Activated CD4-positive, alpha-beta memory T cell treated with anti-CD3 and anti-CD28 coated beads, Interleukin-2, amount 10 ng/mL, durations not matched to agents 7 days and 5 days (primary cell): ENCODE measurements at places on chromosomes 11 and 22. TPM values are rescaled to one million over a fixed set of nuclear protein-coding genes. Genes with fewer than 3 reads are reported as not detected.

The PLAAT2 gene
- not detected for total RNA-seq

The LARGE2 gene
- total RNA-seq = 1.1 TPM

The NPAS4 gene
- total RNA-seq = 0.20 TPM

The OR5B21 gene
- 0.35 TPM for total RNA-seq

The THY1 gene
- total RNA-seq = 1.3 TPM

The FAM180B gene
- total RNA-seq = 0.15 TPM

The ROM1 gene
- total RNA-seq = 1.6 TPM

The CCDC15 gene
- total RNA-seq = 9.2 TPM

The OR51G2 gene
- total RNA-seq = not detected

- peak; percentile 77 for DNase-seq
- H3K4me3 ChIP-seq = peak overlapping the region; percentile 77
- peaks cover 56% of the 10 kb centered on the region for H3K36me3 ChIP-seq
- peaks cover 56% of the 10 kb centered on the region for H3K4me1 ChIP-seq
- H3K27me3 ChIP-seq = no peaks in the 10 kb centered on the region
- peak overlapping the region; percentile 99 for H3K27ac ChIP-seq
Observed at GRCh38 chr11:121482231-121483129, 29.7 kb upstream of the SORL1-AS1 start.

DNA sequence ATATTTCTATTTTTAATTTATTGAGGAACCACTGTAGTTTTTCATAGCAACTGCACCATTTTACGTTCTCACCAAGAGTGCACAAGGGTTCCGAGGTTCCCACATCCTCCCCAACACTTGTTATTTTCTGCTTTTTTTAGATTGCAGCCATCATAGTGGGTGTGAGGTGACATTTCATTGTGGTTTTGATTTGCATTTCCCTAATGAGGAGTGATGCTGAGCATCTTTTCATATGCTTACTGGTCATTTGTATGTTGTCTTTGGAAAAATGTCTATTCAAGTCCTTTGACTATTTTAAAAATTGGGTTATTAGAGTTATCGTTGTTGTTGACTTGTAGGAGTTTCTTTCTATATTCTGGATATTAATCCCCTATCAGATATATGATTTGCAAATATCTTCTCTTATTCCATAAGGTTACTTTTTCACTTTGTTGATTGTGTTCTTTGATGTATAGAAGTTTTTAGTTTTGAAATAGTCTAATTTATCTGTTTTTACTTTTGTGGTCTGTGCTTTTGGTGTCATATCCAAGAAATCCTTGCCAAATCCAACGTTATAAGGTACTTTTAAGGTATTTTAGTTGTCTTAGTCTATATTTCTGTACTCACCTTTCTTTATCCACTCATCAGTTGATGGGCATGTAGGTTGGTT lies 9.0 kb downstream of the NEAT1 start:
- DNase-seq = peak; percentile 50
- no peaks in the 10 kb centered on the region for H3K27me3 ChIP-seq
- H3K27ac ChIP-seq = peak overlapping the region; percentile 72

DNA sequence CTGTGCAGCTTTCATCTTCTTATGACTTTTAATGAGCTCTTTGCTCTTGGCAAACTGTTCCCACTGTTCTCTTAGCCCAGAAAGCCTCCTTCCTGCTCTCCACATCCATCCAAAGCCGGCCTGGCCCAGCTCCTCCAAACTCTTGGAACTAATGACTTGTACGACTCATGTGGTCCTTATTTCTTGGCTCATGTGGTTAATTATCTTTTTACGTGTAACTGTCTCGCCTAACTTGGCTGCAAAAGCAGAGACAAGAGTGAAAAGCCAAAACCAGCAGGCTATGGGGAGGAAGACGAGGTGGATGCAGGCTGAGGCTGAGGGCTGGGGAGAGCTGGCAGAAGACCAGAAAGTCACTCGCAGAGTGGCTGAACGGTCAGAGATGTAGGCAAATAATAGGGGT lies 5.5 kb downstream of the CSNK2A3 start:
- DNase-seq = no peak
- H3K4me1 ChIP-seq = no peaks in the 10 kb centered on the region
- no peaks in the 10 kb centered on the region for H3K36me3 ChIP-seq
- H3K4me3 ChIP-seq = no peak overlapping the region
- H3K27ac ChIP-seq = no peak overlapping the region
- no peaks in the 10 kb centered on the region for H3K27me3 ChIP-seq

DNA sequence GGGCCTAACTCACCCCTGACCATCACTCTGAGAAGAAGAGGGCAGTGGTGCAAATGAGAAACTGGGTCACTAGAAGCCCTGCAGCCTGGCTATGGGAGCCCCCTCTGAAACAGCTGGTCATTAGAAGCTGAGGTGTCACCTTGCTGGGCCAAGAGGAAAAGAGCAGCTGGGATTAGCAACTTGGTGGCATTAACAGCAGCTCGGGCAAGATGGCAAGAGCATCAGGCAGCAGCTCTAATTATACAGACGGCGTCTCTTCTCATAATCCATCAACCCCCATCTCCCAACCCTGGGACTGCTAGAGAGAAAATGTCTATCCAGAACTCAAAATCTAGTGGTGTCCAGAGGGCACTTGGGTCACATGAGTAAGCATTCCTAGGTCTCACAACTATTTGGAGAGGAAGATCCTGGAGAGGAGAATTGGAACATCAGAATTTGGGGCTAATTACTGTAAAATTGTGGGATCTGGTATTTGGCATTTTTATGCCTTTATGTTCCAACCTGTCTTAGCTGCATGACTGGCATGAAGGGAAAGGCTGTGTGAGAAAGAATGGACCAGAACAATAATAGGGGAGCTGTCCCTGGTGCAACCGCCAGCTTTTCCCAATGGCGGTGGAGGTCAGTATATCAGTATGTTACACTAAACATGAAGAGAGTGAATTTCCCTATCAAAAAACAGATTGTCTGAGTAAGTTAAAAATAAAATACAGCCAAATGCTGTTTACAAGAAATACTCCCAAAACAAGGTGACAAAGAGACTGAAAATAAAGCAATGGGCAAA lies 7.6 kb upstream of the LMO1 start:
- H3K36me3 ChIP-seq = no peaks in the 10 kb centered on the region
- no peak for DNase-seq
- no peak overlapping the region for H3K4me3 ChIP-seq
- H3K4me1 ChIP-seq = peaks cover 2% of the 10 kb centered on the region
- peaks cover 62% of the 10 kb centered on the region for H3K27me3 ChIP-seq

- peaks cover 57% of the 10 kb centered on the region for H3K4me1 ChIP-seq
- peaks cover 40% of the 10 kb centered on the region for H3K36me3 ChIP-seq
- peak overlapping the region; percentile 87 for H3K4me3 ChIP-seq
- DNase-seq = peak; percentile 40
Observed at GRCh38 chr11:63839508-63840355, 822 bp downstream of the MARK2 start.

DNA sequence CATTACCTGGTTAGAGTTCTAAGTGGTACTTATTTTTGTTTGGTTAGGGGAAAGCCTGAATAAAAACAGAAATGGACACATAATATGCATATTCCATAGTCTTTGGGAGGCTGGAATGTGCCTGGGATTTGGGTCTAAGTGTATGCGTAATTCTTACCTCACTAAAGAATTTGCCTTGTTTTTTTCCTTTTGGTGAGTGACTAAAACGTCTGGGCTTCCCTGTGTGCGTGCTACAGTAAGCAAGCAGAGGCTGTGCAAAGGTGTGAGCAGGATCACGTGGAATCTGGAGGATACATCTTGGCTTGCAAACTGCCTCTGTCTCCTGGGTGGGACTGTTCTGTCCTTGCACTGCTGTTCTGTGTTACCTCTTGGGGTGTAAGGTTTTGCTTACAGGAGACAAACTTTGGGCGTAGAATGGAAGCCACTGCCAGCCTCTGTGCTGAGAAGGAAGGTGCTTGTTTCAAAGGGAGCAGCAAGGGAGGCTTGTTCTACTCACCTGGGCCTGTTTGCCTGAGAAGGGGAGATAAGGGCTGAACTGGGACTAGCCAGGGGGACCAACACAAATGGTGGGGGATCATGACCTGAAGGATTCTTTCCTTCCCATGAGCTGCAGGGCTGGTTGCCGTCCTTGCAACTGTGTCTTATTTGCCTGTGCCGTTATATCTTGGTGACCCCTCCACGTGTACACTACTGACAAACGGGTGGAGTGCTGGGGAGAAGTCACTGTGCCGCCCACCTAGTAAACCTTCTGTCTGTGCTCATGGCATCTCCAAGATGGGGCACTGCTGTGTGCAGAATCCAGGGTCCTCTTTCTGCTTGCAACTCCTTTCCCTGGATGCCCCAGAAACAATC lies 4.5 kb downstream of the NEAT1 start:
- H3K36me3 ChIP-seq = peaks cover 84% of the 10 kb centered on the region
- H3K27me3 ChIP-seq = peaks cover 5% of the 10 kb centered on the region
- H3K4me1 ChIP-seq = peaks cover 65% of the 10 kb centered on the region
- peak; percentile 55 for DNase-seq
- H3K27ac ChIP-seq = peak overlapping the region; percentile 99

DNA sequence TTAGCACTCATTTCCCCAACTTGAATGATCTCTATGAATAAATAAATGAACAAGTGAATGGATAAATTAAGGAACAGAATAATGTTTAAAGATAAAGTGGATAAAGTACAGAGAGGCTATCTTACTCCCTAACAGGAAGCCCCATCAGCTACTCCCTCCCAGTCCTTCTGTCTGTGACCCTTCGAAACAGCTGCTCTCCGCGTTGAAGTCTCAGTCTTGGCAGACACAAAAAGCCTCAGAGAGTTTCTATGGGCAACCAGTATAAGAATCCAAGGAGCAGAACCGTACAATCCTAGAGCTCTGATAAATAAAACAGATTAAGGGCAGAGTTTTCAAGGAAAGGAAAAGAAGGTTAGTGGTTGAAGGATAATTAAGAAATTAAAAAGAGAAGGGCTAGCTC lies 35.0 kb downstream of the GUCY1A2 start:
- no peaks in the 10 kb centered on the region for H3K4me1 ChIP-seq
- no peaks in the 10 kb centered on the region for H3K27me3 ChIP-seq
- no peak overlapping the region for H3K4me3 ChIP-seq
- no peaks in the 10 kb centered on the region for H3K36me3 ChIP-seq
- no peak for DNase-seq

GRCh38 chr11:109374441-109374840 lies 47.5 kb upstream of the C11orf87 start:
- DNase-seq = no peak
- no peaks in the 10 kb centered on the region for H3K4me1 ChIP-seq
- no peak overlapping the region for H3K4me3 ChIP-seq
- H3K36me3 ChIP-seq = no peaks in the 10 kb centered on the region
- no peak overlapping the region for H3K27ac ChIP-seq

DNA sequence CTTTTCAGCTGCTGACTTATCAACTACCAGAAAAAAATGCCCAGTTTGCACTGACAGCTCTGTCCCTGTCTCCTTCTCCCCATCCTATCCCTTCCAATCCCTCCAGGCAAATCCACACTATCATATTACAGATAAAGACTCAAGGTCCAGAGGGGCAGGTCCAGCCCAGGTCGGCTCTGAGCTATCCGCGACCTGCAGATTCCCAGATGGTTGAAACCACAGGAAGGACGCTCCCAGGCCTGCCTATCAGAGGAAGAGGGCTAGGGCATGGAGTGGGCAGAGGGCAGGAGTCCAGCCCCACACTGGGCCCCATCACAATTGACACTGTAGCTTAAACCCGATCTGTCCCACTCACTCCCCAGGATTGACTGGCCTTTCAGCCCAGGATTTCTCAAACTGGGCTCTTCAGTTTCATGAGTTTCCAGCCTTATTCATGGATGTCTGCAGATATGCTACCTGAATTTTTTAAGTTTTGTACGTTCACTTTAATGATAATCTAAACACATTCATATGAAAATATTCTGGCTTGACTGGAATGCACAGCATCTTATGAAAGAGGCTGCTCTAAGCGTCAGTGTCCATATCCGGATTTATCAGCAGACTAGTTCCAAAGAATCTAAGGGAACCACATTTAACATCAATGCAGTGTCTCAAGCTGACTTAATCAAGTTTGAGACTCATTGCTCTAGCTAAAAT lies 16.4 kb upstream of the FCHSD2 start:
- no peak overlapping the region for H3K4me3 ChIP-seq
- no peak overlapping the region for H3K27ac ChIP-seq
- no peak for DNase-seq
- H3K4me1 ChIP-seq = peaks cover 28% of the 10 kb centered on the region

DNA sequence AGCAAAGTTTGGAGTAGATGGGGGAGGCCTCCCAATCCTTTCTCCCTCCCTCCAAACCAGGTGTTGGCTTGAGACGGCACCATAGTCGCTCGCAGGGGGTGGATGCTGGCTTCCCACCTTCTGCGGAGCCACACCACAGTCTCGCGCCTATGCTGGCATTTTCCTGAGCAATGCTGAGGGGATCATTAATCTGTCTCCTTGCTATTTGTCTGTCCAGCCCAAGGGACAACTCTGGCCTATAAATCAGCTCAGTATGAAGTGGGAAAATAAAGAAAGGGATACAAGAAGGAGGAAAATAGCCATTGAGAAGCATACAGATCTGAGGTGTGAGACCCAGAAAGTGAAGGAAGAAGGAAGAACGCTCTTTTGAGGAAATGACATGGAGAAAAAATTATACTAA lies 53.5 kb upstream of the CADM1 start:
- H3K27ac ChIP-seq = no peak overlapping the region
- no peaks in the 10 kb centered on the region for H3K36me3 ChIP-seq
- H3K4me1 ChIP-seq = no peaks in the 10 kb centered on the region
- H3K27me3 ChIP-seq = no peaks in the 10 kb centered on the region
- DNase-seq = no peak
- no peak overlapping the region for H3K4me3 ChIP-seq

GRCh38 chr11:10550503-10551289 lies 9.7 kb upstream of the RNF141 start:
- no peaks in the 10 kb centered on the region for H3K36me3 ChIP-seq
- H3K27me3 ChIP-seq = peaks cover 31% of the 10 kb centered on the region
- no peaks in the 10 kb centered on the region for H3K4me1 ChIP-seq
- no peak overlapping the region for H3K27ac ChIP-seq
- H3K4me3 ChIP-seq = no peak overlapping the region

DNA sequence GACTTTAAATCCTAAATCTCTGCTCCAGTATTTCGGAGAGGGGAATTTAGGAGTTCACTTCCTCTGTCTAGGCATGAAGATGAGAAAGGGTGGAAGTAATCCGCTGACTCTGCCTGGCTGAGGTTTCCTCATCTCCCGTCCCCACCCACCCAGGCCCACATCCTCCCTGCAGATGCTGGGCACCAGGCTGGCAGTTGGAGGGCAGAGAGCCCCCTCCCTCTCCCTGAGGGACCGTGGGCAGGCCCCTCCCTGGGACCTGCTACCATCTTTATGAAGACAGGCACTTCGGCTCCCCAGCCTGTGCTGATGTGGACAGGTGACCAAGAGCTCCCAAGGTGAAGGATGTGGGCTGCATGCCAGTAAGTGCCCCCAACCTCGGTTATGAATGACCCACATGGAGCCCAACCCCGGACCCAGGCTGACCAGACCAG lies 6.7 kb downstream of the CASTOR1 start:
- no peaks in the 10 kb centered on the region for H3K27me3 ChIP-seq
- no peak for DNase-seq
- H3K36me3 ChIP-seq = peaks cover 34% of the 10 kb centered on the region
- peaks cover 79% of the 10 kb centered on the region for H3K4me1 ChIP-seq
- peak overlapping the region; percentile 83 for H3K27ac ChIP-seq
- H3K4me3 ChIP-seq = peak overlapping the region; percentile 70

DNA sequence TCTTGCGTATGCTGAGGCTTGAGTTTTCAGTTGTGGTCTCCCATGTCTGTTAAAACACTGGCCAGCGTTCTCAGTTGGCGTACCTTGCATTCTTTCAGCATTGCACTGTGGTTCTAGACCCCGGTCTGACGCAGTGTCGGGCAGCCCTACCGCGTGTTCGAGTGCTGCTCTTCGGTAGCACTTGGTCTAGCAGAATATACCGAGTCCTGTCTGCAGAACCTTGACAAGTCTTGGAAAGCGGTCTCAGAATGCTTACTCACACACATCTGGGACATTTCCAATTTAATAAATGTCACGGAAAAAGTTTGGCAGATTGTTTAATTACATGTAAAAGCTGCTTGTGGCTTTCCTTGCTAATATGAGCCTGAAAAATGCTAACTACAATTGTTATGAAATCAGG lies 32.6 kb downstream of the PPFIA1 start:
- no peaks in the 10 kb centered on the region for H3K27me3 ChIP-seq
- no peaks in the 10 kb centered on the region for H3K36me3 ChIP-seq
- DNase-seq = no peak
